ENCODE measurements at places on chromosomes 5 and 9.

GRCh38 chr9:113509463-113509862 lies 45.9 kb downstream of the RGS3 start:
- DNase-seq: no peak

DNA sequence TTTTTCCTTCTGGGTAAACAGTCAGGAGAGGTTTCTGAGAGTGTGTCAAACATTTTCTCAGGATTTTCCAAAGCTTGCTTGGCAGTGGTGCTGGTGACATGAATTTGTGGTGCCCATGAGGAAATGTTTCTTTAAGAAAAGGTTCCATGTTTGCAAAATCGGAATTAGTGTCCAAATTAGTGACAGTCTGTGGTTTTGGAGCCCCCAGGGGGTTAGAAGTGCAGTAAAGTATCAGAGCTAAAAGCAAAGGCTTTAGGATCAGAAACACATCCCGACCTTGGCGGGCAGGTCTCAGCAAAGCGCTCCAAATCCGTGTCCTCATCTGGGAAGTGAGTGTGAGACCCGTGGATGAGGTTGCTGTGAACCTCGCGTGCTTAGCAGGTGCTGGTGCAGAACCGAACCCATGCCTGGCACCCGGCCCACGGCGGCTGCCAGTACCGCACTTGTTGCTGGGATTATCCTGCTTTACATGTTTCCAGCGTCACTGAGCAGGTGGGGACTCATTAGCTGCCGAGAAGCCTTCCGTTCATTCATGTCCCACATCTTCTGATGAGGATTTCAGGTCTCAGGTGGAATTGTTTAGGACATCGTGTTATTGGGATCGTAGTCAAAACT lies 70.8 kb upstream of the COL5A1 start:
- DNase-seq: no peak

GRCh38 chr9:115118879-115119218 lies 892 bp upstream of the TNC start:
- DNase-seq: no peak

DNA sequence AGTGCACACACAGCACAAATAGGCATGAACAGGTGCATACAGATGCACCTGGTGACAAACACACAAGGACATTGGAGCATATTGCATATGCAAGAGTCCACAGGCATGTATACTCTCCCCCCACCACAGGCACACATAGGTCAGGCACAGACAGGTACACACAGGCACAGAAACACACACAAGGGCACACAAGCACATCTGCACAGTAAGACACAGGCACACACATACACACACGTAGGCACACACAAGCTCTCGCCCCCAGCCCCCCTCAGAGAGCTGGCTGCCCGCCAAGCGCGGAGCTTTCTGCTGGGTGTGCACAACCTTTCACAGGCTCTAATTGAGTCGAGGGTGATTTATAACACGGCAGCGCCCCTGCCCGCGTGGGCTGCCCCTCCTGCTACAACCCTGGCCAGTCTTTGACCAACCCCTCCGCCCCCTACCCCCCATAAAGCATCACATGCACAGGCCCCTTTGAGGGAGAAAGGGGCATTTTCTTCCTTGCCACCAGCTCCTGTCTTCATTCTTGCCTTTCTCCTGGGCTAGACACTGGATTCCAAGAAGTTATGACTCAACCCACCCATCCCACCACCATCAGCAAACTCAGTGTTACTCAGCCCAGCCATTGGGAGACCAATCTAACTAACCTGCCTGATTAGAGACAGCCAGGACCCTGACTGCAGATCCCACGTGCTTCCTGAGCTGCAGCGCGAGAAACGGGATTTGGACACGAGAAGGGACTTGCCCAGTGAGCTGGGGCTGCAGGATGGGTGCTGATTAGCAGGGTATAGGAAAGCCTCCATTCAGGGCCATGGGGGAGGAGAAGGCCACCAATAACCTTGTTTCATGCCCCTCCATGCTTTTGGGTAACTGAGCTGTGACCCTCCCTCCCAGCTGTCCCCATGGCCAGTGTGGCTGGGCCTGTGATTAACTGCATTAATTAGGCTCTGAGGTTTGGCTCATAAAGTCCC lies 42.8 kb upstream of the PSD2 start:
- DNase-seq: no peak

DNA sequence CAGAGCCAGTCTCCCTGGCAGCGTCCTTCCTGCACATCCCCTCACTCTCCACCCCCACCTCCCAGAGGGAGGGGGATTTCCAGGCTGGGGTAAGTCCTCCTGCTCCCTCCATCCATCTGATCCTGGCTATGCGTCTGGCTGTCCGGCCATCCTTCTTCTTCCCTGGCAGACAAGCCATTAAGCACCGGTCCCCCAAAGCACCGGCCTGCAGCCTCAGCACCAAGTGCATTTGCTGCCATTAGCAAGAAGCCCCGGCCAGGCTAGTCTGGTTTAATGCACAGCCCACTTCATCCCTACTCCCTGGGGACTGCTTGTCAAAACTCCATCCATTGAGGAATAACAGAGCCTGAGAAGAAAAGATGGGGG lies 208.7 kb upstream of the IER5L start:
- no peak for DNase-seq

GRCh38 chr5:178349075-178349511 lies 116.5 kb upstream of the PHYKPL start:
- DNase-seq: no peak

All from stimulated activated CD8-positive, alpha-beta memory T cell treated with anti-CD3 and anti-CD28 coated beads, Interleukin-7, amount 100 ng/mL, for 1 hour (primary cell).